Right renal pelvis (tissue), 4 donors: ENCODE measurements at places on chromosomes 5 and 9. TPM values are rescaled to one million over a fixed set of nuclear protein-coding genes. Genes with fewer than 3 reads are reported as not detected.

Gene PAEP
- 0.12 TPM for polyA plus RNA-seq

Gene SHISAL2B
- polyA plus RNA-seq, result not detected

GRCh38 chr5:33487236-33487635, 46.5 kb downstream of the TARS1 start:
- DNase-seq, result no peak

- peak; percentile 25 for DNase-seq
These were observed 35.4 kb upstream of the TMC1 start for GRCh38 chr9:72485821-72486593.

DNA sequence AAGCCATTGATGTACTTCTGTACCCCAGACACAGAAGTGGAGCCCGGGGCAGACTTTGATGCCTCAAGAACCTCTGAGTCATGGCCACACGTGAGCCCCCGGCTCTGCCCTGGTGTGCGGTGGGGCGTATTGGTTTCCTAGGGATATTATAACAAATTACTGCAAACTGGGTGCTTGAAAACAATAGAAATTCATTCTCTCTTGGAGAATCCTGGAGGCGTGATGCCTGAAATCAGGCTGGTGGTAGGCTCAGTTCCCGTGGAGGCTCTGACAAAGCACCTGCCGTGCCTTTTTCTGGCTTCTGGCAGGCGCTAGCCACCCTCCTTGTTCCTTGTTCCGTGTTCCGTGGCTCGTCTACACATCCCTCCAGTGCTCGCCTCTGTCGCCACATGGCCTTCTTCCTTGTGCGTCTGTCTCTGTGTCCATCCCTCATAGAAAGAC, 24.2 kb downstream of the NEK6 start:
- DNase-seq, result no peak

DNA sequence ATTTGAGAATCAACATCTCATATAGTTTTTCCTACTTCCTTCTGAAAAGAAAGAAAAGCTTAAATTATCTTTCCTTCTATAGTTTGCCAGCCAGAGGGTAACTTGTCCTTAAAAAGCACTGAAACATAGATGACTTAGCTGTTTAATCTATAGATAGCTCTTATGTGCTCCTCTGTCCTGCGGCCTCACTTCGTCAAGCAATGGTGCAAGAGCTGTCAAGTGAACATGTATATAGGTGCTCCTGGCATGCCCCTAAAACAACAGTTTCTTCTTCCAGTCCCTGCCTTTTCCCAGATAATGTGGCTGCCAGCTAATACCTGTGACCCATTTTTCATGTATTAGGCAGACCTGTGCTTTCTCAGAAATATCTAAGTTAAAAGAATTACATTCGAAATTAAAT, 287.7 kb upstream of the EFNA5 start:
- DNase-seq, result no peak

GRCh38 chr5:158435161-158435616, 576.2 kb upstream of the CLINT1 start:
- DNase-seq, result no peak

DNA sequence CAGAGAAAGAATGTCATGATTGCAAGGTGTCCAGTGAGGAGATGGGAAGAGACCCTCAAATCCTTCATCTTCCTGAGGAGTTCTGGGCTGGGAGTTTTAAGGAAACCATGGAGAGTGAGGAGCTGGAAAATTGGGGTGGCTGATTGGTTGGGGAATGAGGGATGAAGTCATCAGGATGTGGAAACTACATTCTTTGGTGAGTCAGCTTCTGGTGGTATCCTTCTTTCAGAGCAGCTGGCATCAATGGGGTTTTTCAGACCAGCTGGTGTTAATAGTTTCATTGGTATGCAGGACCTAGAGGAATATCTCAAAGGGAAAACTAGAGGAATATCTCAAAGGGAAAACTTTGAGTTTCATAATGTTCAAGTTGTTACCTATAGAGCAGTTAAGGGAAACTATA, 45.2 kb downstream of the RNF180 start:
- DNase-seq, result no peak

DNA sequence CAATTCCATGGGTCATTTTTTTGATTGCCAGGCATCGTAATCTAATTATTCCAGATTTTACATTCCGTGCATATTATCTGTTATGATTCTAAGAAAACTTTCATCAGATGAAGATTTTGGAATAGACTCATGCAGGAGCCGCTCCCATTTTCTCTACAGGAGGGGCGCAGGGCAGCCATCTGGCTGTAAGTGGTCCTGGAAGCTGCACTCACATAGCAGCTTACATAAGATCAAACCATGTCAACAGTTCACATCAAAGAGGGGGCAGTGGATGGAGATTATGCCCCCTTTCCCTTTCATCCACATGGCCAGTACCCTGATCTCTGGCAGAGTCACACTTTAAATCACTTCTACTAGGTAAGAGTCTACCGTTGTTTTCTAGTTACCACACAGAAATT, 73.3 kb upstream of the PCA3 start:
- DNase-seq, result no peak

DNA sequence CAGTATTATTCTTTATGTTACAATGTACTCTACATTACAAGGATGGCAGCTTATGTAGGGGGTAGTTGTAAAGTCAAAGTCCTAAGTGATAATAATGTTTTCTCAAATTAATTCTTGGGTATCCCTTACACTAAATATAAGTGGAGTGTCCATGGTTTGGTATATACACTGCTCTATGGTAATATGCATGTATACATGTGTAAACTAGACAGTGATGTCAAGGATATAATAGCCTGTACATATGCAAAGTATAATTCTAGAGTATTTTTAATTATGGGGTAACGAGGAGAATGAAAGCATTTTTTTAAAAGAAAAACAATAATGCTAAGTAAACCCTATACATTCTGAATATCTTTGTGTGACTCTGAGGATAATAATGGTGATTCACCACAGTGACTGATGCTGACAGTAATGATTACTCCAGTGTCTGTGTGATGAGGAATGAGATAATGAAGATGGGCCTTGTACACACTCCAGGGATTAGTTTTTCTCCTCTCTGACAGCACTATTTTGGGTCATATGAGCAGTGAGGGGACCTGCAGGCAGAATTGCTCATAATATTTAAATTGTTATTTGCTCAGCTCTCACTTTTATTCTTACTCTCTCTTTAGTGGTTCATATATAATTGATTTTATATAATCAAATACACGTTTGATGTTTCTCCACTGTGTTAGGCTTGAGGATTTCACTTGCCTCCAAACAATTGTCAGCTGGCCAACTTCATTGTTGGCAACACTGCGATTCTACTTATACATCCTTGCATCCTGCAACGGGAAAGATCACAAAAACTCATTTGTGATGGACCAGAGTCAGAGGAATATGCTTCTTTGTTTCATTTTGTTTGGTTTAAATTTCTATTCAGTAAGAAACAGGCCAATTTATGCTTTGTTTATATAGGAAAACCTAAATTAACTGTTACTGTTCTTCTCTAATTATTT, 88.2 kb downstream of the NREP start:
- DNase-seq, result no peak

GRCh38 chr9:3887786-3888496, 362.1 kb upstream of the RFX3 start:
- DNase-seq, result no peak

DNA sequence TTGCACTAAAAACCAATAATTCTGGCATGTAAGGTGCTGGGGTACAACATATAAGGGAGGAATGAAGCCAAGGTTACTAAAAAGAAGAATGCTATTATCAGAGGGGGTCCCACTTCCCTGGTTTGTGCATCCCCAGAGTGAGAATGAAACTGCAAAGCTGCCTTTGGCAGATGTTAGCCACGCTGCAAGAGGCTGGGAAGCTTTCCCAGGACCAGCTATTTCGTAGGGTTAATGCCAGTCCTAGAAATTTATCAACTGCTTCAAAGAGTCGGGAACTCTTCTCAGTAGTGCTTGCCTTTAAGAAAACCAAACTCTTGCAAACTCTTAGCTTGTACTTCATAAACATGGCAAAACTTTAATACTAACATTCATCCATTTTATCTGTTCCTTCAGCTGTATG, 87.5 kb upstream of the NR5A1 start:
- DNase-seq, result no peak

DNA sequence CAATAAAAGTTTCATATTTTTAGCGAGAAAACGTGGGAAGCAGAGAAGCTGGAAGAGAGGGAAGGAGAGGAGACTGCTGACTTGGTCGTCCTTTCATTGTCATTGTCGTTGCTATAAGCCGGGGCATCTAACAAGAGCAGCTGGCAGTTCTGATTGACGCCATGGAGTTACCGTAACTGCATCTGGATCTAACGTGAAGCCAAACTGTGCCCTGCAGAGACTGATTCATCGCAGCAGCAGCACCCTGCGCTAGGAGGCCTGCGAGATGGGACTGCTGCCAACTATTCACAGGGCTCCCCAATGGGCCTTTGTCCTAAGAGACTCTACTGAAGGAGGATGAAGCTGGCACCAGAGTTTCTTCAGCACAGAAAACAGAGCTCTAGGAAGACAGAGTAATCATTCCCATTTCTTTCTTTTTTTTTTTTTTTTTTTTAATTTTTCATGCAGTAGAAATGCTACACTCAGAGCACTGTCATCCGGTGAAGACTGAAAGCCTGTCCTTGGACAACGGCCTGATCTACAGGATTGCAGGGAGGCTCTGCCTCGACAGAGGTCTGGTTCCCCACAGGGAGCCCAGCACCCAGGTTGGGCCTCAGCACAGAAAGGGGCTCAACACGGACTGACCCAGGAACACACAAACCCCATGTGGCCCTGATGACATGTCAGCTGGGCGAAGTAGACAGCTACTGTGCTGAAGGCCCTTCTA, 47.8 kb downstream of the RETREG1 start:
- no peak for DNase-seq
